ENCODE measurements at places on chromosomes 5 and 9. TPM values are rescaled to one million over a fixed set of nuclear protein-coding genes. Genes with fewer than 3 reads are reported as not detected.
A peak's percentile ranks its signal among the peaks of the same experiment; 100 is the strongest.

PTPN3 gene
- total RNA-seq = 2.1 TPM

PWWP2A gene
- 20.8 TPM for total RNA-seq

F2RL2 gene
- total RNA-seq = 0.28 TPM

KIF24 gene
- total RNA-seq = 0.74 TPM

TLE4 gene
- 34.9 TPM for total RNA-seq

ADAM19 gene
- total RNA-seq = 37.0 TPM

C9orf78 gene
- 40.0 TPM for total RNA-seq

PCDHB8 gene
- 2.3 TPM for total RNA-seq

FOXD4L6 gene
- not detected for total RNA-seq

NMUR2 gene
- not detected for total RNA-seq

LECT2 gene
- total RNA-seq = not detected

DNA sequence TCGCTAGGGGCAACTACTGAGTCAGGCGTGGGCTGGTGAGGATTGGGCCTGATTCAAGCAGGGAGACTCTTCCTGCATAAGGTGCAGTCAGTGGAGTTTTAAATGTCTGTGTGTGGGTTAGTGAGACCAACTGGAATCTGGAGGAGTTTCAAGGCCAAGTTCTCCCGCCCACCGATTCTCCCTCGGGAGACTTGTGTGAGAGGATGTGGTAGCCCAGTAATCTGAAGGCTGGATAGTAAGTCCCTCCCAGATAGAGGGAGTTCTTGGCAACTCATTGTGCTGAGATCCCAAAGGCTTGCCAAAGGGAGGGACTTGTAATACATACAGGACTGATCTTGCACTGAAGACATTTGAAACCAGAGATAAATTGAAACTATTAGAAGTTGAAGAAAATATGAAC lies 51.8 kb downstream of the WDR36 start:
- DNase-seq = peak; percentile 89

- no peak for DNase-seq
Measured at GRCh38 chr5:115952588-115952987, 9.7 kb upstream of the LVRN start.

GRCh38 chr5:104345222-104346016 lies 782.8 kb upstream of the NUDT12 start:
- no peak for DNase-seq

DNA sequence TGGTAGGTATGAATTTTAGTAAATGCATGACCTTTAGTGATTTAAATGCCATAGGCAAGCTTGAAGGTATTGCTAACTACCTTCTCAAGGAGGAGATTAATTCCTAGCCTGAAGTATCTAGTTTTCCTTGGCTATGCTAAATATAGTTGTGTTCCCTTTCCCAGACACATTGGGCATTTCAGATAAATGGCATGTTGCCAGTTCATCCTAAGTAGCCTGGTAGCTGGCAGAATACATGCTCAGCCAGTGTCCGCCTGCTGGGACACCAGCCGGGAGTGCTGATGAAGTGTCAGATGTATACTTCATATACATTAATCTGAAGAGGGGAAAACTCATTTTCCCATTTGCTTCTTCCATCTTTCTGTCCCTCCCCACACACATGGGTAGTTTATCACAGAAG lies 196.9 kb downstream of the MAST4 start:
- DNase-seq = no peak

- DNase-seq = no peak
Measured at GRCh38 chr9:124286292-124286931, 28.7 kb downstream of the NEK6 start.

DNA sequence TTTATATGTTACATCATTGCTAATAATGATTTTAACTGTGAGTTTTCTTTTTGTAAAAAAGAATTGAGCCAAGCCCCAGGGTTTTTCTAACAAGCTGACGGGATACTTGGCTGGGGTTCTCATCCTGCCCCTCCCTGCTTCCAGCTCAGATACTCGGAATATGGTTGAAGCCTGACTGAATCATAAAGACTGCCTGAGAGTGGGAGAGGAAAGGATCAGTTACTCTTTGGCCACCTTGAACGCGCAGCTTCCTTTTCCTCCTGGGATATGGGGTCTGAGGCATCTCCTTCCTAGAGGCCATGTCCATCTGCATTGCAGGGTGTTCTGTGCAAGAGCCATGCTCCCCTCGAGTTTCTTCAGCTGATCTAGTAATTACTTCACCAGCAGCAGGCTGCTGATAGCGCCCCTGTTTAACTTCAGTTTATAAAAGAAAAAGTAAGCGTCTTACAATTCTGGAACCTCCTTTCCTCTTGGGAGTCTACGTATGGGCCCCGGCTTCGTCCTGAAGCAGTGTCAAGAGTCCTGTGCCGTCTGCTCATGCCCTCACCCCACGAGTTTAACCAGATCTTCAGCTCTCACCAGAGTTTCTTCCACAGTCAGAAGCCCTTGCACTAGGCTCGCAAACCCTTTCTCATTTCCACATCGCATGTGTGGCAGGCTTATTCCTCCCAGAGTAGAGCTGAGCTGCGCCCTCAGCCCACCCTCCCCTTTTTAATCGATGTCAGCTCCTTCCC lies 130.0 kb downstream of the MVB12B start:
- DNase-seq = no peak

GRCh38 chr5:31415009-31415923 lies 116.6 kb downstream of the DROSHA start:
- no peak for DNase-seq

DNA sequence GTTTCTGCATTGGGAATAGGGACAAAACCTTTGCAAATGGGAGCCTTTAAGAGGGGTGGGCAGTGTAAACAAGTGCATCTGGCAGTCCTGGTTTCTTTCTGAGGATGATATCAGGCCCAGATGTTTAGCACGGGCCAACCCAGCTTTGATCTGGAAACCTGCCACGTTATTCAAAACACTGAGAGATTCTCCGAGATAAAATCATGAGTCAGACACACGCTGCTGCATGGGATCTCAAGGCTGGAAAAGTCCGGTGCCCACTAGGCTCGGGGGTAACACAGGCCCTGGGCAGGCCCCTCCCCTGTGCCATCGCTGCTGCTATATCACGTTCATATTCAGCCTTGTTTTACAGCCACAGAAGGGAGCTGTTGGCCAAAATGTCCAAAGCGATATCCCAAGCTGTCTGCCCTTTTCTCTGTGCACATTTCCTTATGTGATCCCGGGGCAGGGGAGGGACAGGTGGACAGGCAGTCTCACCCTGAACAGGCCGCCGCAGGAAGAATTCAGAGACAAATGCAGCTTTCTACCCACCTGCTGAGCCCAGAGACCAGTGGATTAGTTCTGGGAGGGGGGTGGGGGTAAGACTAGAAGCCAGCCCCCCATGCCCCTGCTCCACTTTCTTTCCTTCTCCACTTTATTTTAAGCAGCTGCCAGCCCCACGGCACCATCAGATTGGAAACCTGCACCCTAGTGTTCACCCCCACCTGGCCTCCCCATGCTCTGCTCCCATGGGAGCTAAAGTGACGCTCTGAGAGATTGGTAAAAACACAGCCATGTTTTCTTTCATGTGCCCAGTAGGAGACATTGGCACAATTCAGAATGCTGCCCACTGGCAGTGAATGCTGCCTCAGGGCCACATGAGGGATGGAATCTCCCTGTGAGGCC lies 63.1 kb downstream of the TMOD1 start:
- DNase-seq = peak; percentile 82

Measured in posterior vena cava (tissue), 2 donors.